ENCODE measurements at places on chromosomes 13 and 19.

GRCh38 chr19:39158646-39159260 is 33.2 kb downstream of the PAK4 start:
- DNase-seq: no peak

DNA sequence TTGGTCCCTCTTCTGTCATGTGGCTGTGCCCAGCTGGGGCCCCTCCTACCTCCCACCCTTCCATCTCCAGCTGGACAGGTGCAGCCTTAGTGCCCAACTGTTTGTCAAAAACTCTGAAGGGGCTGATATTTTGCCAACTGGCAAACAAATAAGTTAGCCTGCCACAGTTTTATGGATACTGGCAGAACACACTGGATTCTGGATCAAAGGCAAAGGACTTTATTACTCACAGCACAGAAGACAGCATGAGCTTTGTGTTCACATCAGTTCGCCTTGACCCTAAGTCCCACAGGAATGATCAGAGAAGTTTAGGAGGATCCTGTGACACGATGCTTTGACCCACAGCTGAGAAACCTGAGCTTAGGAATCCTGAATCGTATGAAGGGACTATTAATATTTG is 16.4 kb downstream of the KLK2 start:
- DNase-seq: no peak

DNA sequence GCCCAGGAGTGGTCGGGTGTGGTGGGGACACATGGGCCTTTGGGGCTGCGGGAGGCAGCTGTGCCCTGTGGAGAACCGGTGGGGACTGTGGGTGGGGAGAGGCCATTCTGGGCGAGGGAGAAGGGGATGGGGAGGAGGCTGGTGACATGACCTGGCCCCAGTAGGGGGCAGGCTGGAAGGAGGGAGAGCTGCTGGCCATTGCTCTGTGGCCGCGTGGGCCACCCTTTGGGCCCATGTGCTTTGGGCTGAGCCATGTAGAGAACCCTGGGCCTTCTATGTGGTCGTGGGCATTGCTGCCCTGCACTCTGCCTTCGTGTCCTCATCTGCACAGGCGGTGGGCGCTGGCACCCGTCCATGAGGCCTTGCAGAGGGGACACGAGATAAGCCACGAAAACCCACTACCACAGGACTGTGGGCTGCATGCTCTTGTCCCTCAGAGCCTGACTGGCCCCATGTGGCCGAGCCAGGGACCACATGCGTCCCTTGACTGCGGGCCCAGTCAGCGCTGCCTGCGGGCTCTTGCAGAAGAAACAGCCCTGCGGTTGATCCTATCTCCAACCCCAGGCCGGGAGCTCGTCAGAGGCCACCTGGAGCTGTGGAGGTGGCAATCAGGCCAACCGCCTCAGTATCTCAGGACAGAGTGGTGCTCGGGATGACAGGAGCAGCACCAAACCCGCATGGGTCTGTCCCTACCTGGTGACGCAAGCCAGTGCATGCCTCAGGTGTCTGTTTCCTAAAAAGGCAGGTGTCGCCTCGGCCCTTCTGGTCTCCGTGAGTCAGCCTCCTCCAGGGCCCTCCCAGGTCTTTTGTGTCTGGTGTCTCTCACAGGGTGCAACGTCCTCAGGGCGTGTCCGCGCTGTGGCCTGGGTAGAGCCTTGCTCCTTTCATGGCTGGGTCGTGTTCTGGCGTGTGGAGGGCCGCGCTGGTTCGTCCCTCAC is 14.3 kb downstream of the FZR1 start:
- DNase-seq: no peak

DNA sequence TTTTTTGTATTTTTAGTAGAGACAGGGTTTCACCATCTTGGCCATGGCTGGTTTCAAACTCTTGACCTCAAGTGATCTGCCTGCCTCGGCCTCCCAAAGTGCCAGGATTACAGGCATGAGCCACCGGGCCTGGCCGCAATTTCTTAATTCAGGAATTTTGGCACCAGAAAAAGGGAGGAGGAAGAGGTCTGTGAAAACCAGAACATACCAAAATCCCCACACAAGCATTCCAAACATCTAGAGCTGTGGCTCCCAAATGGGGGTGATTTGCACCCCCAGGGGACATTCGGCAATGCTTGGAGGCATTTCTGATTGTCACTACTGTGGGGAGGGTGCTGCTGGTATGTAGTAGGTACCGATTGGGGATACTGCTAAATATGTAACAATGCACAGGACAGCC is 40.2 kb upstream of the ABCC4 start:
- DNase-seq: peak; percentile 14

DNA sequence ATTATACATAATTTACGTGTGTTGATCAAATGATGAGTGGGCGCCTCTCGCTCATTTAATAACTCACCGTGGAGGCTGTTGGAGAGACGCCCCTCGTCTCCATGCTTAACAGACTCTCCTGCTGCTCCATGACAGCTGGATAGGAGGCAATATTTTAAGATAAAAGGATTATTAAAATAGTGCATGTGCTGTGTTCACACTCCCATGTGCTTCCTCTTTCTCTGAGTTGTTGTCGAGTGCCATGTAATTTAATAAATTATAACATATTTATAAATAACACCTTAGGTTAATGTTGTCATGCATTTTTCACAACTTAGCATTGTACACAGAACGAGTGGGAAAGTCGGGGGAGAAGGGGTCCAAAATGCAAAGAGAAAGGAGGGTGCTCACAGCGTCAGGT is 161.4 kb upstream of the TSHZ3 start:
- DNase-seq: no peak

DNA sequence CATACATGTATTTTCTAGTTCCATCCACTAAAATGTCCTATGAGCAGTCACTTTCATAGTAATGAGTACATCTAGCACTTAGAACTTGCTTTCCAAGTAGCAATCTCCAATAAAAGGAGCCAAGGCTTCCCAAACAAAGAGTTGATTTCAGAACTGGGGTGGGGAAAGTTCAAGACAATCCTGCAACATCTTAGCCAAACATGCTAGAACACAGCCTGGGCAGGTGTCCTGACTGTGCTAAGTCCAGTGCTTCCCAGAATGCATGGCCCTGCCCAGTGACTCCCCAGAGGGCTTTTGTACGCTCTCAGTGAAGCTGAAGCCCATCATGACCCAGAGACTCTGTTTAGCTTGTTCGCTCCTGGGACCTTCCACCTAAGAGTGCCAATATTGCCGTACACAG is 106.7 kb upstream of the UBAC2 start:
- no peak for DNase-seq

GRCh38 chr19:7643031-7643415 is 6.1 kb downstream of the STXBP2 start:
- no peak for DNase-seq

- DNase-seq: no peak
Measured at GRCh38 chr13:66329988-66330451, 900.1 kb downstream of the PCDH9 start.

DNA sequence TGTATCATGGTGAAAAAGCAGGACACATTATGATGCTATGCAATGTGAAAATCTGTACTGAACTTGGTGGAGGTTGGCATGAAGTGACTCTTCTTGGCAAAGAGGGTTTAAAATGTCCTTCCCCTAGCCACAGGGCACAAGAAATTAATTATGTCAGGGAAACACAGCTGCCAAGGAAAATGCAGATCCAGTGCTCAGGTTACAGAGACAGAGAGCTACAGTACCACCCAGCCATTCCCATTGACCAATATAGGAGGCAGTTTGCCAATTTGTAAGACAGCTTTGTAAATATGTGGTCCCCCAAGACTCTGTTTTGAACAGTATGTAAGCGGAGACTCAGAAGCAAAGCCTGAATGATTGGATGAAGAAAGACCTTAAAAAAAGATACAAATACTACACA is 69.4 kb upstream of the KLF12 start:
- DNase-seq: no peak

- DNase-seq: no peak
Measured at GRCh38 chr13:37751025-37751424, 118.5 kb downstream of the TRPC4 start.

GRCh38 chr13:38415233-38415632 is 65.6 kb downstream of the UFM1 start:
- DNase-seq: no peak

DNA sequence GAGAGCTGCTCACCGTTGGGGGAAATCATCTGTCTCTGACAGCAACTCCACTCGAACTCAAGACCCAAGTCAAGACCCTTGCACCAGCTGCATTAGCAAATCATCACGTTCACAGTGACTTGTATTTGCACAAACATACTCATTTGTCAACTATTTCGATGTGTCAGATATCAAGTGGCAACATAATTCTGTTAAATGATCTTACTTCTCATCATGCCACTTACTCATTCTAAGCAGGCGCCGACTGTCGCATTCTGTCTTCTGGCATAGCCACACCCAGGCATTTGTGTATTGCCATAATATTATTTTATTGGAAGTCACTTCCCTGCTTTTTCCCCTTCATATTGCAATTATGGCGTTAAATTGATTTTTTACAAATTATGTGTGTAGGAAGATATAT is 23.0 kb upstream of the ATP1A3 start:
- DNase-seq: no peak

DNA sequence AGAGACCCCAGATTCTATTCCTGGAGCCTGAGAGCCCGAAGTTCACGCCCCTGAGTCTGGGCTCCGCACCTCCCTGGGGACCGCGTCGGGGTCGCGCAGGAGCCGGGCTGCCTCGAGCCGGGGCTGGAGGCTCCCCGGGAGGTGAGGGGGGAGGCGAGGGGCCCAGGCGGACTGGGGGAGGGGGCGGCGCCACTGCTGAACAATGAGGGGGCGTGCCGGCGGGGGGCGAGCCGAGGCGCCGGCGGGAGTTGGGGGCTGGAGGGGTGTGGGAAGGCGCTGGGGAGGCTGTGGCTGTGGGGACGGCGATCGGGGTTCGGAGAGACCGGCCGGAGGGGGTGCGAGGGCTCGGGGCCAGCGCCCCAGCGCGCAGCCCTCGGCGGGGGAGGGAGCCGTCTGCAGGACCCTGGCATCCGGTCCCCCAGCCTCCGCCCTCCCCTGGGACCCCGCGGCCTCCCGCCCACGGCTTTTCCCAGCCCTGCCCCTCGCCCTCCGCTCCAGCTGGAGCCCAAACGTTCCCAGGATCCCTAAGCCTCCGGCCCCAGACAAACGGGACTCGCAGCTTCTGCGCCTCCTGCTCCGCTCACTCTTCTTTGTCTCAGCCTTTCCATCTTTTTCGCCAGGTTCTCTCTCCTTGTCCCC is 922 bp downstream of the PLEKHG2 start:
- DNase-seq: no peak

DNA sequence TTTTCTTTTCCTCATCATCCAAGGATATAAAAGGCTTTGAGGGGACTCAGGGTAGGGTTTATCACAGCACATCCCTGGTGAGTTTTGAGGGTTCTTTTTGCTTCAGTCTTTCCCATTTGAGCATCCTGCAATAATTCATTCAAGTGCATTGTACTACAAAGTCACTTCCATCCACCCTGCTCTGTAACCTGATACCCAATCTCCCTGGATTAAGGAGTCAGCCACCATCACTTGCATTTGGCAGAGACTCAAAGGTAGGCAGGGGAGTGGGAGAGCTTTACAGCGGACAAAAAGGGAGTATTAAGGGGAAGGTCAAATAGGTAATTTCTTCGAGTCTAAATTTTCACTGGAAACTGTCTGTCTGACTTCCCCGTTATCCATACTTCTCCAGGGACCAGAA is 216.1 kb upstream of the TMTC4 start:
- no peak for DNase-seq

GRCh38 chr19:4088975-4089374 is 22.3 kb upstream of the ZBTB7A start:
- no peak for DNase-seq

DNA sequence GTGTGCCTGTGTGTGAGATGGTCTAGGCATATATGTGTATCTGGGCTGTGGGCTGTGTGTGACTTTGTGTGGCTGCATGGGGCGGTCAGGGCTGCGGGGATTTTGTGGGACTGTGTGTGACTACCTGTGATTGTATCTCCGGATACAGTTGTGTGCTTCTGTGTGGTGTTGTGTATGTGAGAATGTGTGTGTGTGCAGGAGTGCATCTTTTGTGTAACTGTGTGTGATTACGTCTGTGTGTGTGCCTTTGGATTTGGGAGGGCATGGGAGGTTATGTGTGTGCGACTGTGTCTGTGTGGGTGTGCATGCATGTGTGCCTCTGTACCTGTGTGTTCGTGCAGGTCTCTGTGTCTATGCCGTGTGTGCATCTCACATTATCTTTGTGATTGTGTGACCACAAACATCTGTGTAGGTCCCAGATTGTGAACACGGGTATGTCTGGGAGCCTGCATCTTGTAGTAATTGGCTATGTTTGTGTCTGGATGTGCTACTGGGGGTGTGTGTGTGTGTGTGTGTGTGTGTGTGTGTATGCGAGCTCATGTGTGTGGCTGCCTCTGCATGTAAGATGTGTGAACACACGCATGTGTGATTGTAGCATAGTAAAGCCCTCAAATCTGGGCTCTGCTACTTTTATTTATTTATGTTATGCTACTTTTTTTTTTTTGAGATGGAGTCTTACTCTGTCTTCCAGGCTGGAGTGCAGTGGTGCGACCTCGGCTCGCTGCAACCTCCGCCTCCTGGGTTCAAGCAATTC is 7.6 kb downstream of the EHD2 start:
- DNase-seq: no peak

- no peak for DNase-seq
Measured at GRCh38 chr19:58182577-58182988, 278 bp upstream of the ZNF274 start.

GRCh38 chr19:21474671-21475181 is 30.7 kb upstream of the ZNF429 start:
- no peak for DNase-seq

GRCh38 chr19:52748336-52748950 is 13.6 kb upstream of the ZNF611 start:
- DNase-seq: no peak

DNA sequence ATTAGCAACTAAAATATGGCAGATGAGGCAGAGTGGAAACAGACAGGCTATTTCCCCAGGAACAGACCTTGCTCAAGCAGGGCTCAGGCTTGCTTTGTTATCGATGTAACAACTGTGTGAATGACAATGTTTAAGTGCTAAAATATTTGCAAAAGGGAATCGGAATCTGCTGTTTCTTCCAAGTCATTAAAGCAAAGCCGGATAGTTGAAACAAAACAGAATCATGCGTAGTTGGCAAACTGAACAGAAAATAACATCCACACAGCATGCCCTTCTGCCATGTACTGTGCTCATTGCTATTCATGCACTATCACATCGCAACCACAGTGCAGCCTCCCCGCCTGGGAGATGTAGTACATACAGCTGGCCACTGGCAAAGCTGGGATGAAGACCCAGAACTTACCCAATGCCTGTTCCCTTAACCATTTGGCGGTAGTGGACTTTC is 799.1 kb downstream of the DIAPH3 start:
- DNase-seq: no peak

DNA sequence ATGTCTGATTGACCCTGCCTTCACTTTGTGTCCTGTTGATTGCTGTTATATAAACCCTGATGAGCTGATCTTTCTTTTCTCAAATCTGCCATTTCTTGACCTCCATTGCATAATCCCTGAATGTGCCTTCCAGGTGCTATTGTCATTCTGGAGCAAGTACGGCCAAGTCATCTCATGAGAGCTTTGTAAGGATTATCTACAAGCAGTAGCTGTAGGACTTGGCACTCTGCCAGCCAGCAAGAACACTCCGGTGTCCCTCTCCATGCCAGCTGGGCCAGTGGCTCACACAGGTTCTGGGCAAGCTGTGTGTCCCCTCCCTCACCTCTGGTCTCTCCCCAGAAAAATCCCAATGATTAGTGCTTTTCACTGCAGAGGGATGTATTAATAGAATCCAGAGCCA is 348.1 kb downstream of the FOXO1 start:
- DNase-seq: no peak
